Chondrocyte (in vitro differentiated cells): ENCODE measurements at places on chromosomes 11 and 22. TPM values are rescaled to one million over a fixed set of nuclear protein-coding genes. Genes with fewer than 3 reads are reported as not detected.

The DDB1 gene
- total RNA-seq: 188 to 264 TPM (median 194 TPM) in 3 replicates

The ETS1 gene
- total RNA-seq: 31.6 to 115 TPM (median 115 TPM) in 3 replicates

The BTBD18 gene
- total RNA-seq: not detected in 3 replicates

GRCh38 chr11:65615950-65616574, 486 bp downstream of the PCNX3 start:
- DNase-seq: no peak

- DNase-seq: no peak
Measured at GRCh38 chr11:70672991-70673653, 274.8 kb downstream of the CTTN start.

DNA sequence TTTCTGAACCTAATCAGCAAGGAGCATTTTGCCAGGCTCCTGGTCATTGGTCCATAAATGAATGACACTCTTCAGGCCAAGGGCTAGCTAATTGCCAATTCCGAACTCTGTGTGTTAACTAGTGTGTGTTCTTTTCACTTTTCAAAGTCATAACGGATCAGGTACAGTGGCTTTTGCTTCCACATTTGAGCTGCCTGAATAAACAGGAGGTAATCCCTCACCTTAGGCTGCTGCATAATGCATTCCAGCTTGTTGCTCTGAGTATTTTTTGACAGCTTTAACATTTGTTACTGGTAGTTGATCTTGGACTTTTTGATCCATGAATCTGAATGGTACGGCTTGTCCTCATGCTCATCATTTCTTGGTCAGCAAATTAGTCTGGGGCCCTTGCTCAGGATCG, 485.1 kb downstream of the CNTN5 start:
- no peak for DNase-seq
